Esophagus muscularis mucosa (tissue), 4 donors: ENCODE measurements at places on chromosomes 5 and 9. TPM values are rescaled to one million over a fixed set of nuclear protein-coding genes. Genes with fewer than 3 reads are reported as not detected.

Gene MCIDAS
- total RNA-seq: not detected

Gene TPM2
- total RNA-seq: 12,985 TPM

GRCh38 chr5:15304066-15304731, 195.8 kb upstream of the FBXL7 start:
- H3K4me1 ChIP-seq: no peaks in the 10 kb centered on the region
- H3K4me3 ChIP-seq: no peak overlapping the region
- no peak overlapping the region for H3K27ac ChIP-seq
- no peaks in the 10 kb centered on the region for H3K36me3 ChIP-seq

GRCh38 chr5:372996-373709, 51.6 kb downstream of the AHRR start:
- no peaks in the 10 kb centered on the region for H3K36me3 ChIP-seq
- peaks cover 36% of the 10 kb centered on the region for H3K27me3 ChIP-seq
- peak; percentile 55 for DNase-seq
- H3K27ac ChIP-seq: no peak overlapping the region

DNA sequence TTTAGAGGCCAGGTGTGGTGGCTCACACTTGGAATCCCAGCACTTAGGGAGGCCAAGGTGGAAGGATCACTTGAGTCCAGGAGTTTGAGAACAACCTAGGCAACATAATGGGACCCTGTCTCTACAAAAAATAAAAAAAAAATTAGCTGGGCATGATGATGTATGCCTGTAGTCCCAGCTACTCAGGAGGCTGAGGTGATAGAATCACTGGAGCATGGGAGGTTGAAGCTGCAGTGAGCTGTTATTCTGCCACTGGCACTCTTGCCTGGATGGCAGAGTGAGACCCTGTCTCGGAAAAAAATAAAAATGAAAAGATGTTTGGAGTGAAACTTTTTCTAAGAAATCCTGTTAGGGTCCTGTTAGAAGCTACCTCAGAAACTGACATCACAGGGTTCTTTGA, 24.2 kb downstream of the OCLN start:
- no peak for DNase-seq
- H3K27me3 ChIP-seq: no peaks in the 10 kb centered on the region
- no peak overlapping the region for H3K27ac ChIP-seq
- no peaks in the 10 kb centered on the region for H3K36me3 ChIP-seq
- H3K4me3 ChIP-seq: no peak overlapping the region

GRCh38 chr5:127206320-127207113, 84.1 kb upstream of the MEGF10 start:
- no peaks in the 10 kb centered on the region for H3K4me1 ChIP-seq
- no peak overlapping the region for H3K27ac ChIP-seq
- H3K4me3 ChIP-seq: no peak overlapping the region
- DNase-seq: no peak
- no peaks in the 10 kb centered on the region for H3K36me3 ChIP-seq

- H3K27ac ChIP-seq: no peak overlapping the region
- H3K4me1 ChIP-seq: no peaks in the 10 kb centered on the region
- H3K27me3 ChIP-seq: no peaks in the 10 kb centered on the region
- H3K4me3 ChIP-seq: no peak overlapping the region
These were observed 29.6 kb upstream of the TESK1 start for GRCh38 chr9:35575478-35575877.

GRCh38 chr9:136943291-136944211, 987 bp downstream of the FBXW5 start:
- H3K27ac ChIP-seq: peak overlapping the region; percentile 94
- H3K36me3 ChIP-seq: peaks cover 45% of the 10 kb centered on the region
- DNase-seq: no peak
- peak overlapping the region; percentile 99 for H3K4me3 ChIP-seq

- H3K27me3 ChIP-seq: no peaks in the 10 kb centered on the region
- peaks cover 38% of the 10 kb centered on the region for H3K4me1 ChIP-seq
- no peaks in the 10 kb centered on the region for H3K36me3 ChIP-seq
- H3K4me3 ChIP-seq: no peak overlapping the region
- DNase-seq: no peak
These were observed 154.3 kb downstream of the ROR2 start for GRCh38 chr9:91795598-91796241.

- H3K36me3 ChIP-seq: no peaks in the 10 kb centered on the region
- peaks cover 18% of the 10 kb centered on the region for H3K4me1 ChIP-seq
- no peak for DNase-seq
- no peak overlapping the region for H3K4me3 ChIP-seq
These were observed 93.4 kb downstream of the NRG2 start for GRCh38 chr5:139949710-139950109.

DNA sequence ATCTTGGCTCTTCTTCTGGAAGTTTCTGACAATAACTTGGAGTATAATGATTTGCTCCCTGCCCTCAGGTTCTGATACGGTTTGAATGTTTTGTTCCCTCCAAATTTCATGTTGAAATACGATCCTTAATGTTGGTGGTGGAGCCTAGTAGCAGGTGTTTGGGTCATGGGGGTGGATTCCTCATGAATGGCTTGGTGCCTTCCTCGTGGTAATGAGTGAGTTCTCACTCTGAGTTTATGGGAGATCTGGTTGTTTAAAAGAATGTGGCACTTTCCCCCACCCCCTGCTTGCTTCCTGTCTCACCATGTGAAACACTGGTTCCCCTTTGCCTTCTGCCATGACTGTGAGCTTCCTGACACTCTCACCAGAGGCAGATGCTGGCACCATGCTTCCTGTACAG, 103.0 kb upstream of the OSMR start:
- H3K27me3 ChIP-seq: no peaks in the 10 kb centered on the region
- no peak overlapping the region for H3K27ac ChIP-seq
- H3K4me1 ChIP-seq: no peaks in the 10 kb centered on the region
- no peaks in the 10 kb centered on the region for H3K36me3 ChIP-seq
- no peak overlapping the region for H3K4me3 ChIP-seq
- DNase-seq: peak; percentile 37
